ENCODE measurements at places on chromosomes 2 and 18.

- no peak for DNase-seq
These were observed 171.2 kb upstream of the GLI2 start for GRCh38 chr2:120564213-120565094.

- no peak for DNase-seq
These were observed 299.5 kb downstream of the SRBD1 start for GRCh38 chr2:45311559-45311958.

DNA sequence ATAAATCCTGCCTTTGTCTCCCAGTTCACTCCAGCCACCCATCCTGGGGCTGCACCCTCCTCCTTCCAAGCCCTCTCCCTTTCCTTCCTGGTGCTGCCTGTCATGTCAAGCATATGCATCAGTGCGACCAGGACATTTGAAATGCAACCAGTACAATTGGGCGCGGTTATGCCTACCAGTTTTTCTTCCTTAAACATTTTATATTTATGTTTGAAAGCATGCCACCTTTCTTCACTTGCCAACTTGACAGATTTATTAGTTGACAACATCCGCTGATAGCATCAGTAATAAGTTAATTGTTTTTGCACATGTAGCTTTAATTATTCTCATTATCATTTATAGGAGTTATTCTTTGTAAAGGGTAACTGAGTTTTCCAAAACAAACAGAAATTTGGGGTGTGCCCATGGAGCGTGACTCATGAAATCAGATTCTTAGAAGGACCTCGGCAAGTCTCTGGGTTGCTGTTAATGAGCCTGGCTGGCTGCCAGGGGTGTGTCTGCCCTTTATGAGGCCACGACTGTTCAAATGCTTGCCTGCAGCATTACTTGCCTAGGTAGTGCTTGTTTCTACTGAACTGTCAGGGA is 32.8 kb upstream of the IL1B start:
- DNase-seq: no peak

DNA sequence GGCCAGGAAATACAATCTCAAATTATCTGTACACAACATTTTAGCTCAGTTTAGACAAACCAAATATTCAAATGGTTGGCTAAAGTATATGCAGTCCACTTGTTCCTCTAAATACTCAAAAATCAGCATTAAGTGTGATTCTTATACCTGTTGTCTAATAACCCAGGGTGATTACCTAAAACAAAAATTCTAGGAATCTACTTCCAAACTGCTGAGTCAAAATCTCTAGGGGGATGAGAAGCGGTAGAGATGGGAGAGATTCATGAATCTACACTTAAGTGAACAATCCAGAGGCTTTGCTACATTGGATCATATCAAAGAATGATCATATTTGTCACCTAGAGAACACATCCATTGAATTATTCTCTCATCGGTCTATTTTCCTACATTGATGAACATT is 420.9 kb upstream of the PKDCC start:
- no peak for DNase-seq

DNA sequence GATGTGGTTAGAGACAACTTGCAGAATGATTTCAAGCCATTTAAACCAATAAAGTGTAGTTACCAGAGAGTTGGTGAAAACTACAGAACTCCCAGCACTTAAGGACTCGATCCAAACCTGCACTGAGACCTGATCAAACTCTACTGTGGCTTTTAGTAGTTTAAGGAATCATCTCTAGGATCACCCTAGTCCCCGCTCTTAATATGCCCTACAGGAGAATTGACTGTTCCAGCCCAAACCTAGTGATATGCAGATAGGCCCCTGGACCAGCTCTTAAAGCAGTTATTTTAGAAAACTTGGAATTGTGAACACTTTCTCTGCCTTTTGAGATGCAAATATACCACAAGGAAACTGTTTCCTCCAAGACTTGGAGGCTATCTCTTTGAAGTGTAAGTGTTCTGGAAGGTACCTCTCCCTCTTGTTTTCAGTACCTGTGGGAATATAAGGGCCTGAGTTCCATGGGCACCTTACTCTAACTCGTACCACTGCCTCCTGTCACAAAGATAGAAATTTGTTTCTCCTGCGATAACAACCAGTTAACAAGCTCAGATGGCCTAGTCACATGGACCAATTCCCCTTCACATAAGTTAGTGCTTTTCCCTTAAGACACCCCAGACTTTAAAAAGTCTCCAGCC is 1367.2 kb upstream of the SLC39A10 start:
- DNase-seq: no peak

- peak; percentile 42 for DNase-seq
These were observed 207.9 kb downstream of the ARL4C start for GRCh38 chr2:234288974-234289455.

- no peak for DNase-seq
These were observed 198.7 kb downstream of the SPP2 start for GRCh38 chr2:234249034-234249735.

- DNase-seq: no peak
These were observed 5.7 kb downstream of the NCKAP5 start for GRCh38 chr2:133562558-133562957.

- no peak for DNase-seq
These were observed 8.6 kb upstream of the ABCB11 start for GRCh38 chr2:169039702-169040101.

- no peak for DNase-seq
These were observed 121.8 kb upstream of the HNMT start for GRCh38 chr2:137842430-137842829.

GRCh38 chr18:49813069-49813318 is 339 bp downstream of the ACAA2 start:
- no peak for DNase-seq

GRCh38 chr2:52658598-52658997 is 1109.0 kb upstream of the CHAC2 start:
- no peak for DNase-seq

DNA sequence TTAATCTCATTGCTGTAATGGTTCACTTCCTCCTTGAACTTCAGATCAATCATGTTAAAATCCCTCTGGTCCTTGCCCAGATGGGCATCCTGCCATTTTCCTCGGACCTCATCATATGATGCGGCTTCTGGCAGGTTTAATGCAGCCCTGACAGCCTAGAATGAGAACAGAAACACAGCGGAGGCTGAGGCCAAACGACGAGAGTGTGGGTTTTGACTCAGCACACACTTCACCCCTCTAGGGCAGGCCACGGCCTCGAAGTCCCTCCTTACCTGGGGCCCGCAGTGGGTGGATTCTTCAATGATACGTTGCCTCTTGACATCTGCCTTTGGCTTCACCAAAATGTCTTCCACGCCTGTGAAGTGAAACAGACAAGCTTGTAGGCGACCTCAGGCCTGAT is 56.8 kb downstream of the POLR1A start:
- DNase-seq: no peak

DNA sequence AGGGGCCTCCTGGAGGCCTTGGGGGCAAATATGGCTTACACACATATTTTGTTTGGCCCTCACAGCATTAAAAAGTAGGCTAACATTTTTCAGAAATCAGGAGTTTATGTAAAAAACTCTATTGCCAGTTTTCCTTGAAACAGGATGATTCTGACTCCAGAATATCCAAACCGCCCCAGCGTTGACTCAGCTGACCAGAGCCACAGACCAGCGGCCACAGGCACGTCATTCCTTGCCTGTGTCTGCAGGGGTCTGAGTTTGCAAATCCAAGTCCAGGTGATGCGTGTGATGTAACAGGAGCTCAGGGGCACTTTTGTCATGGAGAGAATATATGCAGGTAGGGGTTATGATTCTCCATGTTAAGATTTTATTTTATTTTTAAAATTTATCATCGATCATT is 79.4 kb upstream of the ALKAL2 start:
- no peak for DNase-seq

GRCh38 chr2:89844221-89844943 is 1152.9 kb downstream of the RPIA start:
- no peak for DNase-seq

- no peak for DNase-seq
These were observed 27.3 kb upstream of the MLPH start for GRCh38 chr2:237459741-237460174.

GRCh38 chr2:200451511-200451910 is 58.4 kb downstream of the KCTD18 start:
- no peak for DNase-seq

DNA sequence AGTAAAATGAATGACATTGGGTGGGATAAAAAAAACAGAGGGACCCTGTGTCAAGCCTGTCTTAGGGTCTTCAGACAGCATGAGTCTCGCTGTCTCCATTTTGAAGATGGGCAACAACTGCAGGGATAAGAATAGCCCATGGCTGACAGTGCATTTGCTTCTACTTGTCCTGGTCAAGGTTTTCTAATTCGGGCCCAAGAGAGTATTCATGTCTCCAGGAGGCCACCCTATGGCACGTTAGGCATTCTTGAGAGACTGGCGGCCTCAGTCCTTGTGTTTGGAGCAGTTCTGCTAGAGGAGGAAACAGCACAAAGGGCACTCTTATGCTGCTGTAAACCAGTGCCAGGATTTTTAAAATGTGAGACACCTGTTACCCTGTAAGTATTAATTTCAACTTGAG is 9.5 kb upstream of the MYL1 start:
- DNase-seq: no peak

GRCh38 chr18:78228974-78229373 is 750.6 kb upstream of the SALL3 start:
- no peak for DNase-seq

- no peak for DNase-seq
These were observed 116.1 kb upstream of the GLI2 start for GRCh38 chr2:120619579-120619978.

GRCh38 chr2:97914691-97915213 is 81.0 kb downstream of the TMEM131 start:
- DNase-seq: no peak

GRCh38 chr18:51157215-51157614 is 40.3 kb downstream of the MEX3C start:
- DNase-seq: no peak

- no peak for DNase-seq
These were observed 1541.5 kb downstream of the LRP1B start for GRCh38 chr2:140589273-140589672.

DNA sequence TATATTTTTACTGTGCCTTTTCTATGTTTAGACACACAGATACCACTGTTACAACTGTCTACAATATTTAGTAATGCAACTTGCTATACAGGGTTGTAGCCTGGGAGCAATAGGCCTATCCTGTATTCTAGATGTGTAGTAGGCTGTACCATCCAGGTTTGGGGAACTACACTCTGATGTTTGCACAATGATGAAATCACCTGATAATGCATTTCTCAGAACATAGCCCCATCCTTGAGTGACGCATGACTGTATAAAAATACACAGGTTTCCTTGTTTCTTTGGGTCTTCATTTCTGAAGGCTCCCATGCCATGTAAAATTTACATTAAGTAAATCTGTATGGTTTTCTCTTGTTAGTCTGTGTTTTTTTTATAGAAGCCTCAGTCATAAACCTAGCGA is 270.9 kb upstream of the SKOR2 start:
- DNase-seq: no peak

- no peak for DNase-seq
These were observed 2.8 kb downstream of the HDAC4 start for GRCh38 chr2:239397931-239398471.

DNA sequence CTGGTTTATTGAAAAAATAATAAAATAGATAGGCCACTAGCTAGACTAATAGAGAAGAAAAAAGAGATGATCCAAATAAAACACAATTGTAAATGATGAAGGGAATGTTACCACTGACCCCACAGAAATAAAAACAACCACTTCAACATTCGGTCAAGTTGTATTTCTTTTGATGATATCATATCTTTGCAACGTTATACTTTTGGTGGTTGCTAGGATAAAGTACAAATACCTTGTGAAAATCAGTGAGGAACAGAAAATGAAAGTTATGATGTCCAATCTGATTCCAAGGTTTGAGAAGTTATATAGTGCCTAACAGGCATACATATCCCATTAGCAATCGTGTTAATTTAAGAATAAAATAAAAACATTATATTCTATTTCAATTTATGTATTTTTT is 6.6 kb upstream of the ASNSD1 start:
- no peak for DNase-seq

DNA sequence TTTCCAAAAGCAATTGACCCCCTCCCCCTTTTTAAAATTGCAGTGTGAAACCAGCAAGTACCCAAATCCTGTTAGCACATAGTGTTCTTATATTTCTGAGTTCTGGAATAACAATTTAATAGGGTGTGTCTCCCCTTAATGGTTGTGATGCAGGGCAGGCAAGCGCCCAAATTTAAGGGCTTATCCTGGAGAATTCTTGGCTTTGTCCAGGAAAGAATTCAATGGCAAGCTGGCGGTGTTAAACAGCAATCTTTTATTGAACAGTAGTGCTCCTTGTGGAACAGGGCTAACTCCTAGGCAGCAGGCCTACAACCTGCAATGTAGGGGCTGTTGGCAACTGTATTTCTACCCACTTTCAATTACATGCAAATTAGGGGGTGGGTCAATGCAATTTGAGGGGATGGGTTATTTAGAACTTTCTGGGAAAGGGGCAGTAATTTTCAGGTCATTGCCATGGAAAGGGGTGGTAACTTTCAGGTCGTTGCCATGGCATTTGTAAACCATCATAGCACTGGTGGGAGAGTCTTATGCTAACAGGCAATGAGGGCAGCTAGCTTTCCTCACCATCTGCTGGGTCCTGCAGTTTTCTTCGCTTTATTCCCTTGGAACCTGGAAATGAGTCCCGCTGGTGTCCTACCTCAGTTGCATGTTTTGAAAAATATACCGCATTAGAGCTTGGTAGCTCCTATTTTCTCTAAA is 149.0 kb upstream of the KCTD1 start:
- DNase-seq: no peak

- DNase-seq: no peak
These were observed 20.6 kb downstream of the EVA1A start for GRCh38 chr2:75539955-75540716.

DNA sequence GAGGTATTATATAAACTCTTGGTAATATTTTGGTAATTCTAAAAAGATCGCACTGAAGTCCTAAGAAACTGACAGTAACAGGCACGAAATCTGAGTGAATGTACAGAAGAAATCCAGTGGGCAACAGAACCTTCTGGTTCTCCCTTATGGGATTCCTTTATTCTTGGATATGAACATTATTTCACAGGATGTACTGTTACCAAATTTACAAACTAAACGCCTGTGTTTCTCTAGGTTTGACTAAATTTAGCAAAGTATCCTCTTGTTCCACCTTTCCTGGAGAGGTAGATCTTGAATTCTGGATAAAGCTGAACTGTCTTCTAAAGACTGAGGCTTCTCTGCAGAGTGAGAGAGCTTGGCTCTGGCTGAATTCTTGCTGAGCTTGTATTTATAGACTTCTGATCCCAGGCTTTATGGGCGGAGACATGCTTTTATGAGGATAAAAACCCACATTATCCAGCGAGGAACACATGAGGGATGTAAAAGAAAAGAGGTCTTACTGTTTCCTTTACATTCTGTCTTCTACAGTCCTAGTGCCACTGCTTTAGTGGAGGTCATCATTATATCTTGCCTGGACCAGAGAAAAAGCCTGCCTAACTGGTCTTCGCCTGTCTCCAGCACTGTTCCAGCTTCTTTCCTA is 220.8 kb downstream of the CDH2 start:
- no peak for DNase-seq
